K562 (cell line): ENCODE measurements at places on chromosomes 6 and 20.

- no peak for DNase-seq
Observed at GRCh38 chr6:142855893-142856623, 88.9 kb downstream of the HIVEP2 start.

- DNase-seq, result no peak
Observed at GRCh38 chr6:80523531-80523997, 417.1 kb downstream of the BCKDHB start.

GRCh38 chr6:3711776-3712175, 39.7 kb downstream of the PXDC1 start:
- no peak for DNase-seq

DNA sequence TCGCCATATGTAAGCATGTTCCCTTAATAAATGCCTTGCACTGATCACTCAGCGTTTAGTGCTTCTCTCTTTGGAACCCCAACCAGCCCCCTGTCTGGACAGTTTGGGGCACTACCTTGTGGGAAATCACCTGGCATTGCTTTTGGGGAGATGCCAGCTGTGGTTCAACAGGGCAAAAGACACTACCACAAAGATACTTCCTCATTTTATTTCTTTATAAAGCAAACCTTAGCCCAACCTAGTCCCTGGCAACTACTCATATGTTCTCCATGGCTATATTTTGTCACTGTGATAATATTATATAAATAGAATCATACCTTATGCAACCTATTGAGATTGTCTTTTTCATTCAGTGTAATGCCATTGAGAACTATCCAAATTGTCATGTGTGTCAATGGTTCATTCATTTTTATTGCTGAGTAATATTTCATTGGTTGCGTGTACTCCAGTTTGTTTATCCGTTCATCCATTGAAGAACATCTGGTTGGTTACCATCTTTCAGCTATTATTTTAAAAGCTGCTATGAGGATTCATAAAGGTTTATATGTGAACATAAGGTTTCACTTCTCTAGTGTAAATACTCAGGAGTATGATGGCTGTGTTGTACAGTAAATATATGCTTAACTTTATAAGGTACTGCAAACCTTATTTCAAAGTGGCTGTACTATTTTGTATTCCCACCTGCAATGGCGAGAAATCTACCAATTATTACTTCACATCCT, 114.8 kb downstream of the MOXD1 start:
- DNase-seq, result no peak

GRCh38 chr6:163683105-163683622, 268.6 kb downstream of the QKI start:
- no peak for DNase-seq

- peak; percentile 64 for DNase-seq
Observed at GRCh38 chr6:132768051-132768517, 10.4 kb upstream of the VNN2 start.

GRCh38 chr6:144918073-144918472, 632.9 kb downstream of the UTRN start:
- DNase-seq, result no peak

- DNase-seq, result no peak
Observed at GRCh38 chr6:83292900-83293843, 100.0 kb downstream of the RWDD2A start.

DNA sequence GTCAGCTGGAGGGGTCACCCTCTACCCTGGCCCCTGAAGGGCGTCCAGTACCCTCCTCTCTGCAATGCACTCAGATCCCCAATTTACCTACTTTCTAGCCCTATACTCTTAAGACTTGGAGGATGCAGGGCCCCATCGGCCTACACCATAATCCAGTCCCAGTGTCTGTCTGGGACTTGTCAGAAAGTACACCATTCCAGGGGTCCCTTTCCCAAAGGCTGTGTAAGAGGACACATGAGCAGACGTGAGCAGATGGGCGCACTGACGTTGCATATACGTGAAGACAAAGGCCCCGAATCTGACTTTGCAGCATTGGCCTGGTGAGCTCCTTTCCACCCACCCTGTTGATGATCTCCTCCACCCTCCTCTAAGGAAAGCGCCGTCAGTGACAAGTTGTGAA, 20.9 kb upstream of the SMOC2 start:
- DNase-seq, result no peak

DNA sequence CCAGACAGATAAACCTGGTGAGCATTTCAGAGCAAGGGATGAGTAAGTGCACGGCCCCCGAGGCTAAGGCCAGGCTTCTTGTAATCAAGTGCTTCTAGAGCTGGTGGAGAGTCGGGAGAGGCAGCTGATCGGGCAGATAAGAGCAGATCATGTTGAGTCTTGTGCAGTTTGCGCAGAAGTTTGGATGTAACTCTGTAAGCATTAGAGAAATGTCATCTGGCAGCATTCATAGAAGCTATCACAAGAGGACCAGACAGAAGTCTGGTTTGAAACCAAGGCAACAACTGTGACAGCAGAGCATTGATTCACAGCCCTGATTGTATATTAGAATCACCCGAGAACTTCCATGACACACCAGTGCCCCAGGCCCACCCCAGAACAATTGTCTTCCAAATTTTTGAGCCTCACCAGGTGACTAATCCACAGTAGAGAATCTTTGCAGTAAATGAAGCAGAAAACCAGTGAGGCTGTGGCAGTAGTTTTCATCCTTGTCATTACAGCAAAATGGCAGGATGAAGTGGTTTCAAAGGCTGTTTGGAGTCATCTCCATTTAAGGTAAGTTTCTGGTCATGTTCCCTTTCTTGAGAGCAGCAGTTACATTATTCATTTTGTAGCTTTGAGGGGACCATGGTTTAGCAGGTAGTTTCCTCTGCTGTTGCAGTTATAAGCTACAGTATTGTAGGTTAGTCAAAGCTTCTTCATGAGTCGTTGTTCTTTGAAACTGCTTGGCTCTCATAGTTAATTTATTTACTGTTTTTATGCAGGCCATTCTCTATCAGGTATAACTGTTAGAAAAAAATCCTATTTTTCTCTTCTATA, 84.1 kb downstream of the RNF217 start:
- peak; percentile 73 for DNase-seq

DNA sequence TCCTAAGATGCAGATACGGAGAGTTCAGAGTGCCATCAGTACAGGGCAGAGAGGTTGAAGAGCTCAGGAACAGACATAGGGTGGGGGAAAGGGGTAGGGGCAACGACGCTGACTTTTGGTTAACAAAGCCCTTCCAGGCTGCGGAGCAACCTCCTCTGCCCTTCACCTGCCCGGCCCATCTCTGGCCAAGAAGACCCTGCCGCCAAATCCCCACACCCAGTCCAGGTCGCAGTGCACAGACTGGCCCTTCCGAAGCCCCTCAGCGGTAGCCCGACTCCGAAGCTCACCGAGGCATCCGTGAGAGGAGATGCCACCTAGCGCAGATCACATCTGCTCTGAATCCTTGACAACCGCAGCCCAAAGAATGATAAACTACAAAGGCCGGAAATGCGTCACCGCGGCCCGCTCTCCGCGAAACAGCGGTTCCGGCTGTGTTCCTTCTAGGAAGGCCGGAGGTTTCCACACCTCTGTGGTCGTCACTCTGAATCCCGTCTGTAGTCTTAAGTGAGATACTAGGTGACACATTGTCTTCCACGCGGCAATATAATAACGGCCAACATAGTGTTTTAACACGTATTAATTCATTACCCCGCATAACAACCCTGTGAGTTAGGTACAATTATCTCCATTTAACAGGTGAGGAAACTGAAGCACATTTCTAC, at the start of gene ZSCAN23:
ZSCAN23 (minus strand) TSS at position 380 of the 662 bp plus-strand sequence. CDS start 7,225 bp downstream, outside the sequence.
- DNase-seq, result no peak

DNA sequence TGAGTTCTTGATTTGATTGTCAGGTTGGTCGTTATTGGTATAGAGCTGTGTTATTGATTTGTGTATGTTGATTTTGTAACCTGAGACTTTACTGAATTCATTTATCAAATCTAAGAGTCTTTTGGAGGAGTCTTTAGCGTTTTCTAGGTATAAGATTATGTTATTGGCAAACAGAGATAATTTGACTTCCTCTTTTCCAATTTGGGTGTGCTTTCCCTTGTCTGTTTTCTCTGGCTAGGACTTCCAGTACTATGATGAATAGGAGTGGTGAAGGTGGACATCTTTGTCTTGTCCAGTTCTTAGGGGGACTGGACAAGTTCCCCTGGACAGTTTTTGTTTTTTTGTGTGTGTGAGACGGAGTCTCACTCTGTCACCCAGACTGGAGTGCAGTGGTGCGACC, 17.4 kb downstream of the HLA-DOA start:
- no peak for DNase-seq

DNA sequence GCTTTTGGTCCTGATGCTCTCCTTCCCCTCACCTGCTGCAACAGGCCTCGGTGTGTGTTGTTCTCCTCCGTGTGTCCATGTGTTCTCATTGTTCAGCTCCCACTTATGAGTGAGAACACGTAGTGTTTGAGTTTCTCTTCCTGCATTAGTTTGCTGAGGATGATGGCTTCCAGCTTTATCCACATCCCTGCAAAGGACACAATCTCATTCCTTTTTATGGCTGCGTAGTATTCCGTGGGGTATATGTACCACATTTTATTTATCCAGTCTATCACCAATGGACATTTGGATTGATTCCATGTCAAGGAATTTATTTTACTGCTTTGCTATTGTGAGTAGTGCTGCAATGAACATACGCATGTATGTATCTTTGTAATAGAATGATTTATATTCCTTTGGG, 116.9 kb upstream of the SIRPG start:
- no peak for DNase-seq

- peak; percentile 15 for DNase-seq
Observed at GRCh38 chr6:89433252-89434149, 549 bp downstream of the ANKRD6 start.

DNA sequence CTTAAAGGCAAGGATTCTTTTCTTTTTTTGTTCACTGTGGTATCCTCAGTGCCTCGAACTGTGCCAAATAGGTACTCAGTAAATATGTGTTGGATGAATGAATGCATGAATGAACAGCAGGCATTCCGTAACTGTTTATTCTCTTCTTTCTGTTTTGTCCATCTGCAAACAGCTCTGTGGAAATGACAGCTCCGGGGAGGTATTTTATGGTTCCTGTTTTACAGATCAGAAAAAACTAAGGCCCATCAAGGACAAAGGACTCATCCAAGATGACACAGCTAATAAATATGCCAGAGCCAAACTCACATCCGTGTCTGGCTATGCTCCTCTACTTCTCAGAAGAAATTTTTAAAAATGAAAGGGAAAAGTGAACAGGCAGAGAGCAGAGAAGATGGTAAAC, 21.0 kb downstream of the JPH2 start:
- DNase-seq, result no peak

GRCh38 chr20:34859367-34859766, 13.3 kb downstream of the GGT7 start:
- DNase-seq, result no peak

- no peak for DNase-seq
Observed at GRCh38 chr20:3082306-3082951, 2.1 kb downstream of the AVP start.

- DNase-seq, result no peak
Observed at GRCh38 chr6:39997101-39997635, 62.9 kb upstream of the MOCS1 start.

- no peak for DNase-seq
Observed at GRCh38 chr20:32973077-32973717, 31.0 kb downstream of the SUN5 start.

- DNase-seq, result peak; percentile 95
Observed at GRCh38 chr6:2931970-2932748, 29.1 kb upstream of the SERPINB9 start.

DNA sequence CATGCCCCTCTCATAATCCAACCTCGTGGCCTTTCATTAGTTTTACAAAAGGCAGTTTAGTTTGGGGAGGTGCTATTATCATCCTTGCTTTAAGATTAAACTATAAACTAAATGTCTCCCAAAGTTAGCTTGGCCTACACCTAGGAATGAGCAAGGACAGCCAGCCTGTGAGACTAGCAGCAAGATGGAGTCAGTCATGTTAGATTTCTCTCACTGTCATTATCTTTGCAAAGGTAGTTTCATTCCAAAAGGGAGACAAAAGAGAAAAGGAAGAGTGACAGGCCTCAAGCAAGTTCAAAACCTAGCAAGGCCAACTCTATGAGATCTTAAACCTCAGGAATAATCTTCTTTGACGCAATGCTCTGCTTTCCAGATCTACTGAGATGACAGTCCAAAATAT, 232.2 kb downstream of the UBE3D start:
- DNase-seq, result no peak

- DNase-seq, result no peak
Observed at GRCh38 chr6:40798069-40798770, 211.1 kb upstream of the LRFN2 start.

- no peak for DNase-seq
Observed at GRCh38 chr6:52731719-52732118, 31.6 kb downstream of the GSTA2 start.

DNA sequence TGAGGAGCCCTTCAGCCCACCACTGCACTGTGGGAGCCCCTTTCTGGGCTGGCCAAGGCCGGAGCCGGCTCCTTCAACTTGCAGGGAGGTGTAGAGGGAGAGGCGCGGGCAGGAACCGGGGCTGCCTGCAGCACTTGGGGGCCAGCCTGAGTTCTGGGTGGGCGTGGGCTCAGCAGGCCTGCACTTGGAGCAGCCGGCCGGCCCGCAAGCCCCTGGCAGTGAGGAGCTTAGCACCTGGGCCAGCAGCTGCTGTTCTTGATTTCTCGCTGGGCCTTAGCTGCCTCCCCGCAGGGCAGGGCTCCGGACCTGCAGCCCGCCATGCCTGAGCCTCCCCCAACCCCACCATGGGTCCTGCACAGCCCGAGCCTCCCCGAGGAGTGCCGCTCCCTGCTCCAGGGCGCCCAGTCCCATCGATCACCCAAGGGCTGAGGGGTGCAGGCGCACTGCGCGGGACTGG, 101.7 kb upstream of the ADGRB3 start:
- no peak for DNase-seq

GRCh38 chr6:138833816-138834539, 38.1 kb downstream of the ECT2L start:
- DNase-seq, result no peak

GRCh38 chr6:170459451-170459850, 93.7 kb downstream of the PSMB1 start:
- DNase-seq, result no peak

DNA sequence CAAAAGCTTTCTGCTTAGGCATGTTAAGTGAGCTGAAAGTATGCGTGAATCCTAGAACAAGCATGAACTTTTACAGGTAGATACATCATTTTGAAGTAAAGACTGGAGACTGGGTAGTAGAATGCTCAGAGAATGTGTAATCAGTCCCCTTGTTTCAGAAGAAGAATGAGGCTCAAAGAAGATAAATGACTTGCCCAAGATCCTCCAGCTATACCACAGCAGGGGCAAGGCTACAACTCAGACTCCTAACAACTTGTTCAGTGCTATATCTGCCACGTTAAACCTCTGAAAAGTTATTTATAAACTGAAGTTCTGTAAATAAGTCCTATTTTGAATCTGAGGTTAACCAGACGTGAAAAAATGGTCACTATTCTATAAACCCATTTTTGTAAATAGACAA, 2.9 kb downstream of the RIPOR2 start:
- DNase-seq, result no peak

DNA sequence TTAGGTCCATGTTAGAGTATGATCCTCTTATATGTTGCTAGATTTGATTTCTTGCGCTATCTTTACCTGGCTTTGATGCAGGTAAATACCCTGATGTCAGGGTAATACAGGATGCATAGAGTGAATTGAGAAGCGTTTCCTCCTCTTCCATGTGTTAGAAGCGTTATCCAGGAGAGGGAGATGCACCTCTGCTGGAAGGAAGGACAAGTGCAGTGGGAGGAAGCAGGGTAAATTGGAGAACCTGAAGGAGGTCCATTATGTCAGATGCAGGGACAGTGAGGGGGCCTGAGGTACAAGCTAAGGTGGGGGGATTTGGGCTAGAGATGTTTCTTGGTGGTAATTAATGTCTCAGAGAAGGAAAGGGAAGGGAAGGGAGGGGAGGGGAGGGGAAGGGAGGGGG, 7.7 kb downstream of the SHLD1 start:
- DNase-seq, result no peak
